ENCODE measurements at places on chromosomes 7 and 10.
A peak's percentile ranks its signal among the peaks of the same experiment; 100 is the strongest.

DNA sequence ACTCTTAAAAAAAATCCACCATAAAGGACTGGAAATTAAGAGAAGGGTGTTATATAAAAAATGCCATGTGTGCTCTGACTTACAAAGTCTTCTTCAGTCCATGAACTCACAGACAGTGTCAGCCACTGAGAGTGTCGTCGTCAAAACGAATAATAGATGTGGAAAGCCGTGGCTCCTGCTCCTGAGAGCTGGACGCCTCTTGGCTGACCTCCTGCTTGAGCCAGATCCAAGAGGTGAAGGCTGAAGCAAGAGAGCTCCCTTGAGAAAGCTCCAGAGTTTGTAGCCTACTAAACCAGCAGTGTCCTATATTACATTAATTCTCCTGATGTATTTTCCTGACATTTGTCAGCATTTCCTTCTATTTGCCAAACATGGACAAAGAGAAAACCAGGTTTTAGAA lies 234.3 kb upstream of the C7orf33 start:
- no peak for DNase-seq

DNA sequence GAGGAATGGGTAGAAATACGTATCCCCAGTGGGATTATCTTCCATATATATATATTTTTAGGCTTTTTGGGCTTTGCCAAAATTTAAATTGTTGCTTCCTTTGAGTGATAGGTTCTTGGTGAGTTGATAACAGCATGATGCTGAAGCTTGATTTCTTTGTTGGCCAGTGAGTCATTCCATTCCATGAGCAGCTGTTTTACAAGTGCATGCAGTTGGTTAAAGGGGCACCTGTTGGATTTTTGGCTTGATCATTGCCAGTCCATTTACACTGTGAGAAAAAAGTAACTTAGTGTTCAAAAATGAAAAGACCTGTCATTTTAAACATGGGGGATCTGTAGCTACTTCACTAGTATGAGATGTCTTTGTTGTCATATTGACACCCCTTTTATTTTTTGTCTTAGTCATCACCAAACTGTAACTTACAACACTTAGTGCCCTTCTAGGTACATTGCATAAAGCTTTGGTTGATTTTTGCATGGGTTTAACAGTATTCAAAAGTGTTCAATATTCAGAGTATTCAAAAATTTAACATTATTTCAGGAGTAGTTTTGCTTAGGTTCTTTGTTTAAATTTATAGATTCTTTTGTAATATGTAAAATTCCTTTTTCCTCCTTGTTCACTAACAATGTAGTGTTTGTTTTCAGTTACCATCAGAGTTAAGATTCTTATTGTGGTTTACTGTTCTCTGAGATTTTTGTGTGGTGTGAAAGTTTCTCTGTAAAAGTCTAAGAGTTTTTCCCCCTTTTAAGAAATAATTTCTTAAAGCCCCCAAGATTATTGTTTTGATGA lies 8.8 kb downstream of the AKAP9 start:
- no peak for DNase-seq

DNA sequence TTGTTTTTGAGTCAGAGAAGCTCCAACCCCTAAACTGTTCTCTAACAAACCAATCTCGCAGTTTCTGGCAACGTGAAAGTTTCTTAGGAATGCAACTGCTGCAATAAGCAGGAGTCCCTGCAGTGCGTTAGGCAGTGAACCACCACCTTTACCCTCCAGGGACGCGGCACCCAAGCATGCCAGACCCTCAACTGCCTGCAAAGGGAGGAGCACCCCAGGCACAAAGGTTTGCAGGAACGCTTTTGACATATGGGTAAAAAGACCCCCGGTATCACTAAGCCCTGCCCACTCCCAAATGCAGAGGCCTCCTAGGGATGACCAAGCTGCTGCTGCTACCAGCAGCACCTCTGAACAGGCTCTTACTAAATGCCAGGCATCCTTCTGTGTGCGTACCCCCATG lies 4.7 kb downstream of the TBRG4 start:
- no peak for DNase-seq

DNA sequence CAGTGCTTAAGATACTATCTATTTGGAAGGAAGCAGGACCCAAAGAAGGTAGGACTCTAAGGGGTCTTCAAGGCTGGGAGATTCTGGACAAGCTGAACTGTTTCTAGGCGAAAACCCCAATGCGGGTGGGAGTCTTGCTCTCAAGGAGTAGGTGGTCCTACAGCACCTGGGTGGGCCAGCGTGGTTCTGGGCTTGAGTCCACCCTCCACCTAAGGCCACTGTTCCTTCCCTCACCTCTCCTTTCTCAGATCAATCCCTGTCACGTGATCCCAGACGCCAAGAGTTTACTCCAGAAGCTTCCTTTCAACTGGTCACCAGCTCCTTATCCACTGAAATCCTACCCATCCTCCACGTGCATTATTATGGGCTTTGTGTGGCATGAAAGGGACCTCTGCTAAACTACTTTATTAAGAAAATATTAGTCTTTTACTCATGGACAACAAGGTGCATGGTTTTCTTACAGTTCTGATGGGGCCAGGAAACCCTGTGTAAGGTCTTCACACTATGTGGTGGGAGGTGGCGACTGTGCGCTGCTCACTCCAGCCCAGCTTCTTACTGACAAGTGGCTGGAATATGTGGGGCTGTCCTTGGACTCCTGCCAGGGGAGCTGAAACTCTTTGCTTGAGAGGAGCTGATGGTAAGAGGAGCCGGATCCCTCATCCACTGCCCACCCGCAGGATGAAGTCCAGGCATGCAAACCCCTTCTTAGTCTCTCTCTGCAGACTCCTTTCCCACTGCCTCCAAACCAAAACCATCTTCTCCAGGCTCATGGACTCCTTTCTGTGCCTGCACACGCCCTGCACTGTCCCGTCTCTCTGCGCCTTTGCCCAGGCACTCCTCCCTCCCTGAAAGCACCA lies 1.6 kb downstream of the ZNF746 start:
- DNase-seq, result no peak

GRCh38 chr10:121138112-121138860 lies 287.1 kb downstream of the WDR11 start:
- DNase-seq, result no peak

DNA sequence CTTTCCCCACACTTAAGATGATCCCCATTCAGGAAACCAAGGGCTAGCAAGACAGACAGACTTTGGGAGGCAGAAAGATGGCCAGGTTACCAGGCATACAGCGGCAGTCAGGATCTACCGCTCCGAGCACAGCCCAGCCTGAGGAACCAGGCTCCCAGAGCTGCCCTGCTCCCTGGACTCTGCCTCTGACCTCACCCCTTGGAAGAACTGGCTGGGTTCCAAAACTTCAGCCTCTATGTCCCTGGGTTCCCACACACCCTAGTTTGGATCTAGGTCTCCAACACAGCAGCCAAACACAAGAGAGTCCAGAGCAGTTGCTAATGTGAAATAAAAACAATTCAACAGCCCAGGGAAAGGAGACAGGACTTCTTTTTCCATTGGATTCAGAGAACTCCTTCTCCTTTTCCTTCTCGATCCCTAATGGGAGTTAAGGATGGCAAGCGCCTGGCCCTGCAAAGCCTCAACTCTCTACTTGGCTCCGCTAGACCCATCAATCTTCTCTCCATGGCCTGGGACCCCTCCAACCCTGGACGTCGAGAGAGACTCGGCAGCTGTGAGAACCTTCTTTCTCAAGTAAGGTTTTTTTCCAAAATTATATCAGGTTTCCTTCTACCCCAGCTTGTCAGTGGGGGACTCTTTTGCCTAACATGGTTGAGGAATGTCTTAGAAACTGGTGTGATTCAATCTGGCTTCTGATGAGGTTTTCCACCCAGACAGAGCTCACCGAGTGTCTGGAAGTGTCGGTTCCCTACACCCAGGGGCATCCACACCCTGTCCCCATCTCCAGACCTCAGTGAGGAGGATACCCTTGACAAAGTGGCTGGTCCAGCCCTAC lies 219.6 kb downstream of the KCNMA1 start:
- DNase-seq, result no peak

GRCh38 chr7:130275826-130276297 lies 9.2 kb downstream of the CPA2 start:
- DNase-seq, result no peak

- DNase-seq, result no peak
Observed at GRCh38 chr10:132708936-132709335, 77.0 kb downstream of the NKX6-2 start.

DNA sequence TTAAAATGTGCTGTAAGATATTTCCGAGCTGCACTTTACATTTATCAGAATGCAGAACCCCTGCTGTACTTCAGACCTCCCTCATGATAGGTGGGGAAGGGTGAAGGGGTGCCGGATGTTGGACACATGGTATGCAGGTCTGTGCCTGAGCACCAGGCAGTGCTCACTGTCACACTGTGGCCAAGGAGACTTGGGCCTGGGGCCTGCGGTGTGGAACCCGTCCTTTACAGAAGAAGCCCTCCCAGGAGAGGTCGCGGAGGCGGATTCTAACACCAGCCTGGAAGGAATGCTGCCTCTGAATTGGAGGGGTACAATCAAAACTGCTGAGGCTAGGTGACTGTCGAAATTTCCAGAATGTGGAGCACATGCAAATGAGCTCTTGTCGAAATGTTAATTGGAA lies 34.5 kb downstream of the DNAJB6 start:
- no peak for DNase-seq

GRCh38 chr10:20288060-20288459 lies 471.8 kb downstream of the PLXDC2 start:
- DNase-seq, result peak; percentile 14

- DNase-seq, result no peak
Observed at GRCh38 chr7:40658729-40659128, 523.9 kb downstream of the SUGCT start.

- peak; percentile 10 for DNase-seq
Observed at GRCh38 chr7:130695840-130696239, 9.5 kb upstream of the TSGA13 start.

- DNase-seq, result no peak
Observed at GRCh38 chr7:26625286-26625685, 239.1 kb downstream of the SKAP2 start.

- no peak for DNase-seq
Observed at GRCh38 chr10:67976292-67977245, 92.1 kb downstream of the SIRT1 start.

GRCh38 chr10:73992899-73993788 lies 4.8 kb upstream of the VCL start:
- DNase-seq, result no peak

DNA sequence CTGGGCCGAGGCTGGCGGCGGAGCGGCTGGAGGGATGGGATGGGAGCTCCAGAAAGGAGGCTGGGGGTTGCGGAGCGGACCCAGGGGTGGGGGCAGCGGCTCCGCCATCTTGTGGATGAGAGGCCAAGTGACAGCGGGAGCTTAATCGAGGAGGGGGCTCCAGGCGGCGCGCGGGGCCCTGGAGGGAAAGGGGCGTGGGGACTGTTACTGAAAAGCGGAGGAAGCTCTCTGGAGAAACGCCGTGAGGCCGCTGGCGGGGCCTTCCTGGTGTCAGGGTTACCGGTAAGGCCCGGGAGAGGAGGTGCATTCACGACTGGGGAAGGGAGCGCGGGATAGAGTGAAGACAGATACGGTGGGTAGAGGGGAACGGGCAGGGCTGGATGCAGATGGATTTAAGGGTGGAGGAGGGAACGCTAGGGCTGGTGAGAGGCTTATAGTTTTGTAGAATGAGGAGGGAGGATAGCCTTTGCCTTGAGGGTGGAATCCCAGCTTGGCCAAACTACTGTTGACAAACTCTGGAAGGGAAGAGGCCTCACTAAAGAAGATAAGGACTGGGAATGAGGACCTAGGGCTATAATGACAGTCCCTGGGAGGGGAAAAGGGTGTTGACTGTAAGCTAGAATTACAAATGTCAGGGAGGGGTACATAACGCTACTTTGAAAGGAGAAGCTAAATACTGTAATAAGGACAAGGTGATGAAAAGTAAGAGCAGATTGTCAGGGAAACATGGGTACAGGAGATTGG lies 535 bp downstream of the BTRC start:
- DNase-seq, result peak; percentile 19

- DNase-seq, result no peak
Observed at GRCh38 chr10:45034301-45034700, 33.6 kb downstream of the ZNF22 start.

GRCh38 chr7:12103948-12104347 lies 107.1 kb upstream of the TMEM106B start:
- DNase-seq, result no peak

- DNase-seq, result no peak
Observed at GRCh38 chr7:113945018-113945938, 26.5 kb upstream of the PPP1R3A start.

GRCh38 chr7:115332691-115333090 lies 410.8 kb downstream of the MDFIC start:
- DNase-seq, result no peak

GRCh38 chr10:72260976-72261783 lies 12.5 kb upstream of the DDIT4 start:
- DNase-seq, result no peak

DNA sequence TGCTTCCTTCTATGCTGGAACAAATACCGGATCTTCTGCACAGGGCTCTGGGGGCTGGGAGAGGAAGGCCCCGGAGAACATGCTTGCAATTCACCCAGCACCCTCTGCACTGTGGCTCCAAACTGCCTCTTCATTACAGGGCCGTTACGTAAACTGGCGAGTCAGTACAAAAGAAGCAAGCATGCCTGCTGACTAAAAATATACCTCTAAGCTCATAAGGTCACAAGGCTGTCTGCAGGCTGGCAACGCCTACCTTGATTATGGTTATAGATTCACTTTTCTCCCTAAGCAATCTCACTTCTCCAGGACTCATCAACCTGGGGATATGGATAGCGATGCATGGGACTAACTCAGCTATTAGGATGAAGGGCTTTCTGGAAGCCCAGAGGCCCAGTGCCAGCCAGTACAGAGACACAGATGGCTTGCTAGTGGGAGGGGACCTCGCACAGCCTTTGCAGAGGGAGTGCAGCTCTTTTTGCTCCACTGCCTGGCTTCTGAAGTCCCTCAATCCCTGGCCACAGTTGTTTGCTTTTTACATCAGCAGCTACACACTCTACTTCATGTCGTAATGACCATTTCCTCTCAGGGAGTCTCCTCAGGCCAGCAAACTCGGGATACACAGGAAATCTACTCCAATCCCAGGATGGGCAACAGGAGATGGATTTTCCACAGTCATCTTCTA lies 96.1 kb downstream of the SH3PXD2A start:
- no peak for DNase-seq
